ENCODE measurements at places on chromosomes 7 and 10.

DNA sequence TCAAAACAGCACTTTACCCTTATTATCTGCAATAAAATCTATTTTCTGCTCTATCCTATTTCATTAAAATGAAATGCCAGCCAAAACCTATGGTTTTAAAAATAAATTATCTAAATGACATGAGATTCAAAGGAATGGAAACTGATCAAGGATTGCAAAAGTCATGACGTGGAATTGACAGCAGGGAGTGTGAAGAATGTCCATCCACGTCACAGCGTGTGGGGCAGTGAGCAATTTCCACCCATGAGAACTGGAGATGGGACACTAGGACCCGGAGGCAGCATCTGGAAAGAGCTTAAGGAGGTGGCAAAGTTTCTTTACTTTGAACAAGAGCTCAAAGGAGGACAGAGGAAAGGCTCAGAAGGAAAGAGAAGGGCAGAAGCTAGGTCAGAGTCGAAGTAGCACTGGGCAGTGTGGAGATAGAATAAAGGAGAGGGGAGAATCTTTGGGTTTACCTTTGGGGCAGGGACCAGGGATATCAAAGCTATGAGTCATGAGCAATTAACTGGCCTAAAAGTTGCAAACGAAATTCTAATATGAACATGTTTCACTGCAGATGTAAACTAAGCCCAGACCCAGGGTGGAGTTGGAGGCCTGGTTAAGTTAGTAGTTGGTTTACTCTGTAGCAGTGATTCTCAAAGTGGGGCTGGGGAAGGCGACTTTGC is 24.9 kb upstream of the STK17A start:
- DNase-seq = no peak

DNA sequence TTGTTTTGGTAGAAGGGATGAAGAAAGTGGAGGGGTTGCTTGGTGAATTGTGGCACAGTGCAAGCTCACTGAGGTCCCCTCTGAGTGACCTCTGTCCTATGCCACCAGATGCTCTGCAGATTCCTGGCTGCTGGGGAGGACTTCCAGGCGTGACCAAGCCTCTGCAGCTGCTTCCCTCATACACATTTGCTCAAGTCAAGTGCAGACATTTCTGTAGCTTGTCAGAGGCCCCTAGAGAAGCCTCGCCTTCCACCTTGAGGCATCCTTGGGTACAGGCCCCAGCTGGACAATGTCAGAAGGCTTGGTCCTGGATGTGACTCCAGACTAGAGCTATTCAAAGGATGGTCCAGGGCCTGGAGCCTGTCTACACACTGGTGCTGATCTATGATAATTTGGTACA is 464.2 kb downstream of the PLXNA4 start:
- no peak for DNase-seq

- DNase-seq = no peak
Measured at GRCh38 chr7:23017309-23017708, 3.4 kb upstream of the HYCC1 start.

GRCh38 chr10:69479240-69480067 is 28.2 kb downstream of the TSPAN15 start:
- peak; percentile 31 for DNase-seq

DNA sequence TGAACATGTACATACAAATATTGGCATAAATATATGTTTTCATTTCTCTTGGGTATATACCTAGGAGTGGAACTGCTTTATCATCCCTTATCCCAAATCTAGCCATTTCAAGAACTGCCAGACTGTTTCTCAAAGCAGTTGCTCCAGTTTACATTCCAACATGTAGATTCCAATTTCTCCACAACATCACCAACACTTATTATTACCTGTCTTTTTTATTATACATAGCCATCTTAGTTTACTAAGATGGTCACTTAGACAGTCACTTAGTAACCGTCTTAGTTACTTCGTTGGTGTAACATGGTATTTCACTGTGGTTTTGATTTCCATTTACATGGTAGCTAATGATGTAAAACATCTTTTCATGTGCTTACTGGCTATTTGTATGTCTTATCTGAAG is 82.7 kb downstream of the ZFAND4 start:
- no peak for DNase-seq

DNA sequence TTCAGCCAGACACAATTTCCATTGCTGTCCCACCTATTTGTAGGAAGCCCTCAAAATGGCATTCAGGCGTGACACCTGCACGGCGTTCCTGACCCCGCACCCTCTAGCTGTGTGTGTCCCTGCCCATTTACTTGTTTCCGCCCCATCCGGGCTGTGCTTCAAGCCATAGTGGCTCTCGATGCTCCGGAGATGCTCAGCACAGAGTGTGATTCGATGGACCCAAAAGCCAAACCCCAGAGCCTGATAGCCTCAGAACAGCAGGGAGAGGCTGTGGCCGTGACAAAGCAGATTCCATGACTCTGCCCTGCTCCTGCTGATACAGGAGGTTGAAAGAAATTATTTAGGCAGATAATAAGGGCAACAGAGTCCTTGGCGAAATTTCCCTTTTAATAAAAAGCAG is 13.4 kb downstream of the BUD31 start:
- no peak for DNase-seq

DNA sequence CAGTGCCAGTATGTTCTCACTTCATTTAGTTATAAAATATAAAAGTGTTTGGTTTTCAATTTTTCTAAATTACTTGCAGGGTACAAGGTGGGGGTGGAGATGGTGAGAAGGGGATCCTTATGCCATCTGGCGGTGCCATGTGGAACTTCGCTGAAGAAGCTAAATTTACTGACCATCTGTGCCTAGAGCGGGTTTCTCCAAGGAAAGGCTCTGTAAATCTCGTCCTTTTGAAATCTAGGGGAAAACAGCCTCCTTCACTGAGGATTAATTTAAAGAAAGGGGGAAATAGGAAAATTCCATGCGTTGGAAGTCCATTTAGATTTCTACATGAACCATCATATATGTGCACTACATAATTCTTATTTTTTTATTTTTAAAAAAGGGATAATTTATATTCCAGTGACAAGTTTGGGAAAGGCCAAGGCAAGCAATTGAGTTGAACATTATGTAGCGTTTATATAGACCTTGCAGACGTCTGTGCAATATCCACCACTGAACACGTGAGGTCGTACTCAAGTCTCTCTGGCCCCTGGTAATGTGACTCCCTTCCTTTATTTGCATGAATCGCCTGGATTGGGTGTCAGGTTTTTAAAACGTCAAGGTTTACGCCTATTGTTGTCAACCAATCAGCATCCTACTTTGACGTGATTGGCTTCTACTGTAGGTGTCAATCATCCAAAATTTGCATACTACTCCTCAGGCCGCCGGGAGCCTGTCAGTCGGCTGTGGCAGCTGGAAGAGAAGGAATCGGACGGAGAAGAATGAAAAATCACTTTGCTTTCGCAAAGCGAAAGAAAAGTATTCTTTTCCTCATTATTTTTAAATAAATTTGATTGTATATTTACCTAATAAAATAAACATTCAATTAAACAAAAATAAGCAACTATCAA is 297.1 kb upstream of the NFE2L3 start:
- DNase-seq = peak; percentile 100

DNA sequence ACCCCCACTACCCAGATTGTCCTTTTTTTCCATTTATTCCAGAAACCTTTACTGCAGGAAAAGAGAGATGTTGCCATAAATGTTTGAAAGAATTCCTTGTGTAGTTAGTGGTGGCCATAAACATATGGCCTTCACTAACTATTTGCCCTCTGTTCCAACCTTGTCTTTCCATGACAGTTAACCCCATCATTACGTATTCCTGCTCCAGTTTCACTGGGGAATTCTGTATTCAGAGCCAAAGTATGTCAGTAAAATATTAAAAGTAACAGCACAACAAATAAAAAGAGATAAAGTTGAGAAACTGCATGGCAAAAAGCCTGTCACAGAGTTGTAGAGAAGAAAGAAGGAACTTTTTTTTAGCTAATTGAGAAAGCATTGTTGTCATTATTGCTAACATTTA is 261.3 kb downstream of the BICC1 start:
- no peak for DNase-seq

- DNase-seq = peak; percentile 48
Measured at GRCh38 chr10:68047554-68048327, 27.3 kb downstream of the HERC4 start.

DNA sequence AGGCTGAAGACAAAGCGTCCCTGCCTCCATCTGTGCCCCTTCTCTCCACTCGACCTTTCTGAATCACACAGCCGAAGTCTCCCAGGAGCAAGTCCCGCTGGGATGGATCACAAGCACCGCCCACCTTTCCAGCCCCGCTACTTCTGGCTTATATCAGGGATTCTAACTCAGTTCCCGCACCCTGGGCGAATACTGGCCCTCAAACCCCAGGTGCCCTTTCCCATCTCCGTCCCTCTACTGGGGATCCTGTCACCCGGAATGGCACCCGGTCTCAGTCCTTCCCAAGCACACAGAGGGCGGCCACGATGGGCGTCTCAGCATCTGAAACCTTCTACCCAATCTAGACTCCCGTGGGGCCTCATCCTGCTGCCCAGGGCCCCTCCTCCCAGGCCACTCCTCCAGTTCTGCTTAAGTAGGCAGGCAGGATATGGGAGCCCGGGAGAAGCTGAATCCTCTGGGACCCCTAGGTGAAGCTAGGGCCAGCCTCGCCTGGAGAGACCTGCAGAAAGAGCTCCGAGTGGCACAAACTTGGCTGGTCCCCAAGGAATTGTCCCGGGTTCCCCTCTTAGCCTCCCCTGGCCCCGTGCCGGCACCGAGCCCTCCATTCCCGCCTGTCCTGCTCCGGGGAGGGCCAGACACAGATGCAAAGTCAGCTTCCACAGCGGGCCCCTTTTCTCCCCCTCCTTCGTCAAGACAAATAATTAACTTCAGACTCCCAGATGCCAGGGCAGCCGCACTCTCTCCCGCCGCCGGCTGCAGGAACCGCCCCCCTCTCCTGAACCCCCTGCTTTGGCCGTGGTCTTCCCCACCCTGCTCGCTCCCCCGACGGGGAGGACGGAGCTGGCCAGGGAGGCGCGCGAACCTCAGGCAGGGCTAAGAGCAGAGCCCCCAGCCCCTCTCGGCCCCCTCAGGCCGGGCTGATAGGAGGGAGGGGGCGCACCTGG is 612 bp downstream of the KCP start:
- peak; percentile 67 for DNase-seq

- no peak for DNase-seq
Measured at GRCh38 chr7:39623732-39624441, 515 bp downstream of the RALA start.

- no peak for DNase-seq
Measured at GRCh38 chr10:116147147-116147905, 125.7 kb downstream of the GFRA1 start.

- DNase-seq = peak; percentile 91
Measured at GRCh38 chr7:22433710-22434460, 66.1 kb downstream of the STEAP1B start.

GRCh38 chr10:16231734-16232435 is 204.9 kb upstream of the PTER start:
- DNase-seq = no peak

GRCh38 chr10:89520706-89521105 is 14.7 kb downstream of the SLC16A12 start:
- no peak for DNase-seq

- DNase-seq = no peak
Measured at GRCh38 chr10:127962205-127962604, 55.3 kb downstream of the PTPRE start.

DNA sequence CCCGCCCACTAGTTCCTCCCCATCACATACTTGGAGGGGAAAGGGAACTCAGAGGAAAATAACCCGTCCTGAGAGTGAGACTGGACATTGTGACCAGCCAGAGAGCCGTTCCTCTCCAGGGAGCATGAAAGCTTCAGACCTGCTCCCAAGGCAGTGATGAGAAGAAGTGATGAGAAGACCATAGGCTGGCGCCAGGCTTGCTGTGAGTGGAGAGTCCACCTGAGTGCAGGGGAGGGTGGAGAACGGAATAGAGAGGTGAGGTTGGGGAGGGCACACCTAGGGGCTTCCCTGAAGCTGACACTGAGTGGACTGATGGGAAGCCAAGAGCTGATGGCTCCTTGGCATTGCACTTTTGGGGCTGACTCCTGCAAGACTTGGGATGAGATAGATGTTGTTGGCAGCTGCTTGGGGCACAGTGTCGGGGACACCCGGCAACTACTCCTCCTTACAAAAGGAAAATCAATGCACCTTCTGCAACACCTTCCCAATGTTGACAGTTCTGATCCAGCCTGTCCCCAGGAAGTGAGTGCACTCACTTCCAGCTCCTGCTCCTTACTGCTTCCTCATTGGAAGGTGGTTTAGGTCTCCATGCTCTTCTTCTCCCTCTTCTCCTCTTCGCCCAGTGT is 79.4 kb downstream of the EMX2 start:
- DNase-seq = no peak

DNA sequence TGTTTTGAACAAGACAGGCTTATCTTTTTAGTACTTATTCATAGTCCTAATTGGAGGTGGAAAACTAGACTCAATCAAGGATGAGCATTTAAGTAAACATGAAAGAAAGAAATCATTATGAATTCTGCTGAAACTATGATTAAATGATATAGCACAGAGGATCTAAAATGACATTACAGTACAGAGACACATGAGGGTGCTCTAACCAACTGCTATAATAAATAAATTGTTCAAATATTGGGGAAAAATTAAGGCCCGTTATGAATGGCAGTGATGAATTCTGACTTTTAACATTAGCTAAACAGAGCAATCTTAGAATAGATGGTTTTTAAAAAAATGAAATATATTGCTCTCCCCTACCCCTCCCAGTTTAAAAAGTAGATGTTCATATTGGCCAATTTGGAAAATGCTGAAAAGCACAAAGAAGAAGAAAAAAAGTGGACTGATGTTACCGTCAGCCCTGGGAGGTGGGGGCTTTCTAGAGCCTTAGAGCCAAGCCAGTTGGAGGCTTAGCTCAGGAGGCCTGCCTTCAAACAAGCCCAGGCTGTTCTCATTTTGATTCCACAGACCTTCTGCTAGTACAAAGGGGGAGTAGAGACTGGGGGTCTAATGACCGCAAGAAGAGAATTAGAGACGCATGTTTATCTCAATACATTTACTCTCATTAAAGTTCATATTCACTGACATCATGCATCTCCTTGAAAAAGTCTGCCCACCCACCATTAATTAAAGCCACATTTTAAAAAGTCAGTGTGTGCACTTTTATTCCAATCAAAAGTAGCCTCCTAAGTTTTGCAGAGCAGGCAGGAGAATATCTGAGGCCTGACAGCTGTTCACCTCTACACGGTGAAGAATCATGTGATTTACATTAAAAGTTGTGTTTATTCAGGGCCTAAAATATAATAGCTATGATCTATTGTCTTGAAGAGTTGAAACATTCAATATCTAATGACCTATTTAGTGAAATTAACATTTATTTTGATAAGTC is 10.0 kb downstream of the WNT2 start:
- DNase-seq = peak; percentile 41

DNA sequence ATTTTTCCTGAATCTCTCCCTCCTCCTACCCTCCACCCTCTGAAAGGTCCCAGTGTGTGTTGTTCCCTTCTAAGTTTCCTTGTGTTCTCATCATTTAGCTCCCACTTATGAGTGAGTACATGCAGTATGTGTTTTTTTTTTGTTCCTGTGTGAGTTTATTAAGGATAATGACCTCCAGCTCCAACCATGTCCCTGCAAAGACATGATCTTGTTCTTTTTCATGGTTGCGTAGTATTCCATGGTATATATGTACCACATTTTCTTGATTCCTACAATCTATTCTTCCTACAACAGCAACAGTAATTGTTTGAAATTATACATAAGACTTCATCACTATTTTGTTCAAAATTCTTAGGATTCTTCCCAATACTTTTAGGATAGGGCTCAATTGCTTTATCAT is 1117.8 kb downstream of the GATA3 start:
- no peak for DNase-seq

All from choroid plexus epithelial cell (primary cell).